Left lung (tissue), 14 donors: ENCODE measurements at places on chromosomes 2 and 18.

DNA sequence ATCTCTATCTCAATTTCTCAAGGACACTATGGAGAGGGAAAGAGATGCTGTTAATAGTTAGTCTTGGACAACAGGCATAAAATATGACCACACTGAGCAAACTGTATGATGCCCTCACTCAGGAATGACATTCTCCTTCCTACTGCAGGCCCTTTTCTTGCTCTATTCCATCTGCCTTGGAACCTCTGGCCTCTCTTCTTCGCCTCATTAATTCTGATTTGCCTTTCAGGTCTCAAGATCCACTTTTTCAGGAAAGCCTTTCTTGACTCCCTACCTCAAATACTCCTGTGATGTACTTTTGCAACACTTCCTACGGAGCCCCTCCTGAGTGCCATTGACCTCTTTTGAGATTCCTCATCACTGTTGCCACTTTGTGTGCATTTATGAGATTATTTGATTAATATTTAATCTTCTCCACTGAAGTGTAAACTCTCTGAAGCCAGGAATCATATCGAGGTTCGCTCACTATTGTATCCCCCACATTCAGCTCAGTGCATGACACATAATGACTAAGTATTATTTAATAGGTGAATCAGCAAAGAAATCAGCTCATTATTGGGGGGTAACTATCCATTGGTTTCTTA, 21.3 kb upstream of the SPP2 start:
- H3K27me3 ChIP-seq = no peaks in the 10 kb centered on the region
- no peaks in the 10 kb centered on the region for H3K4me1 ChIP-seq
- no peaks in the 10 kb centered on the region for H3K36me3 ChIP-seq
- no peak overlapping the region for H3K27ac ChIP-seq
- no peak for DNase-seq

DNA sequence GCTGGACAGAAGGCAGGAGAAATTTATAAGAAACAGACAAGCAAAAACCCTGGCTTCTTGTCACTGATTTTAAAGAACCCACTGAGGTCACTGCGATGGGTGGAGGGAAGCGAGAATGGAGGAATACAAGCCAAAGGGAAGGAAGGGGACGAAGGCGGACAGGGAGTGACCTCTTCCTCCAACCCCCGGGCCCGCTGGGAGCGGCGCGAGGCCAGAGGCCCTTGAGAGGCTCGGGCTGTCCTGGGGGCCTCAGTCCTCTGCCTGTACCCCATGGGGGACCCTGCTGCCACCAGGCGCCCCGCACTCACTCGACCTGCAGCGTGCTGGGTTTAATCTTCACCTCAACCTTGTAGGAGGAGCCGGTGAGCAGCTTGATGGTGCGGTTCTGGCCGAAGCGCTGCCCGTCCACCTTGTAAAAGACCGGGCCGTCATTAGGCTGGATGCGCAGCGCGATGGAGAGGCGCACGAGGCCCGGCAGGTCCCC, 793 bp downstream of the CNRIP1 start:
- H3K36me3 ChIP-seq = no peaks in the 10 kb centered on the region
- peak overlapping the region; percentile 59 for H3K4me3 ChIP-seq
- no peak for DNase-seq
- peaks cover 29% of the 10 kb centered on the region for H3K4me1 ChIP-seq

GRCh38 chr2:221943076-221943810, 355.6 kb downstream of the PAX3 start:
- no peaks in the 10 kb centered on the region for H3K36me3 ChIP-seq
- no peaks in the 10 kb centered on the region for H3K27me3 ChIP-seq
- H3K27ac ChIP-seq = no peak overlapping the region
- H3K4me1 ChIP-seq = no peaks in the 10 kb centered on the region
- DNase-seq = no peak

- no peaks in the 10 kb centered on the region for H3K36me3 ChIP-seq
- H3K27ac ChIP-seq = no peak overlapping the region
- no peaks in the 10 kb centered on the region for H3K27me3 ChIP-seq
- H3K4me3 ChIP-seq = no peak overlapping the region
- H3K4me1 ChIP-seq = no peaks in the 10 kb centered on the region
- DNase-seq = no peak
These were observed 41.8 kb downstream of the KCTD18 start for GRCh38 chr2:200467806-200468681.

DNA sequence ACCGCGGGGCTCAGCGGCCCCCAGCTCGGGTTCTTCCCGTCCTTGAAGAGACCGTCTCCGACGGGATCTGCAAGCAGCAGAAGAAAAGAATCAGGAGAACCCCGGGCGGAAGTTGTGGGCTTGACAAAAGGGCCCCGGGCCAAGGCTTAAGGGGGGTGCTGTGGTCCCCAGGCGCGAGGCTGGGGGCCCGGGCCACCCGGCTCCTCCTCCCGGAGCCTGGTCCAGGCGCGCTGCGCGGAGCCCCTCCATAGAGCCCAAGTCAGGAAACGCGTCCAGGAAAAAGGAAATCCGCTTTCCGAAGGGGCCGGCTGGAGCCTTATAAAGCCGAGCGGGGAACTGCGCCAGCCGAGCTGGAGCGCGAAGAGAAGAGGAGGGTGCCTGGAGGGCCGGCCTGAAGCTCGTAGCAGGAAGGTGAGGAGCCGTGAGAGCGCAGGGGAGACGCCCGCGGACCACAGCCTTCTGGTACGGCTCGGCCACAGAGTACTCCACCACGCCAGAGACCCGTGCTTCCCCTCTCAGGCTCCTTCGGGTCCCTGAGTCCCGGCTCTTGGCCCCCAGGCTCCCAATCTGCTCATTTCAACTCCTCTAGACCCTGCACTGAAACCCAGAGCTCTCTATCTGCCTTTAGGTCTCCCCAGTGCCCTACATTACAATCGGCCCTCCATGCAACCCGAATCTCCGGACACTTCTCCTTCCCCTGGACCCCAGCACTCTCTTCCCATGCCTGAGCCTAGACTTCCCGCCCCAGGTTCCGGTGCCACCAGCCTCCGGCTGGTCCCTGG, 554 bp downstream of the FEV start:
- no peaks in the 10 kb centered on the region for H3K36me3 ChIP-seq
- no peak overlapping the region for H3K27ac ChIP-seq
- H3K4me3 ChIP-seq = no peak overlapping the region
